ENCODE measurements at places on chromosomes 6 and 20. TPM values are rescaled to one million over a fixed set of nuclear protein-coding genes. Genes with fewer than 3 reads are reported as not detected.

DNA sequence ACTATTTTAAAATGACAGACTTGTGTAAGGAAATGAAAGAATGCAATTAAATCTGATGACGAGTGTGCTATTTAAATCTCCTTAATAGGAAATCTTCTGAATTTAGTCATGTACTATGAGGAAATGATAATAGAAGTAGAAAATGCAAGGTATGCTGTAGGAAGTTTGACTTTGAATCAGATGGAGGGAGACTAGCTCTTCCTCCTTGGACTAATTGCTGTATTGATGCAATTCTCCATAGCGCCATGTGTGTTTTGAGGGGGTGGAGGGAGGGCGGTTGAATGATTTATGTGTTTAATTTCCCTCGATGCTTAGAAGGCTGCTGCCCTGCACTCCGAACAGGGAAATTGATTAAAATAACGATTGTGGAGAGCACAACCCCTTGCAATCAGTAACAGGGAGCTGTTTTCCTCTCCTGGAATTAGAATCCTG, 214.4 kb upstream of the PRND start:
- DNase-seq: no peak

DNA sequence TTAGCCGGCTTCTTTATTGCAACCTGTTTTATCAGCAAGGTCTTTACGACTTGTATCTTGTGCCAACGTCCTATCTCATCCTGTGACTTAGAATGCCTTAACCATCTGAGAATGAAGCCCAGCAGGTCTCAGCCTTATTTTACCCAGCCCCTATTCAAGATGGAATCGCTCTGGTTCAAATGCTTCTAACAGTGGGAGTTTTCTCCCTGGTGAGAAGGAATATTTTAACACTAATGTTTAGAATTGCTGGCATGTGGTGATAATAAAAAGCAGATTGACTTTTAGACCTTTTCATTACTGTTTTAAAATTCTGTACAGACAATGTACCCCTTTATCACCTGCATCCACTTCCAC, 9.9 kb upstream of the KCNK15 start:
- no peak for DNase-seq

GRCh38 chr20:34562641-34563040, 4.1 kb downstream of the MAP1LC3A start:
- no peak for DNase-seq

DNA sequence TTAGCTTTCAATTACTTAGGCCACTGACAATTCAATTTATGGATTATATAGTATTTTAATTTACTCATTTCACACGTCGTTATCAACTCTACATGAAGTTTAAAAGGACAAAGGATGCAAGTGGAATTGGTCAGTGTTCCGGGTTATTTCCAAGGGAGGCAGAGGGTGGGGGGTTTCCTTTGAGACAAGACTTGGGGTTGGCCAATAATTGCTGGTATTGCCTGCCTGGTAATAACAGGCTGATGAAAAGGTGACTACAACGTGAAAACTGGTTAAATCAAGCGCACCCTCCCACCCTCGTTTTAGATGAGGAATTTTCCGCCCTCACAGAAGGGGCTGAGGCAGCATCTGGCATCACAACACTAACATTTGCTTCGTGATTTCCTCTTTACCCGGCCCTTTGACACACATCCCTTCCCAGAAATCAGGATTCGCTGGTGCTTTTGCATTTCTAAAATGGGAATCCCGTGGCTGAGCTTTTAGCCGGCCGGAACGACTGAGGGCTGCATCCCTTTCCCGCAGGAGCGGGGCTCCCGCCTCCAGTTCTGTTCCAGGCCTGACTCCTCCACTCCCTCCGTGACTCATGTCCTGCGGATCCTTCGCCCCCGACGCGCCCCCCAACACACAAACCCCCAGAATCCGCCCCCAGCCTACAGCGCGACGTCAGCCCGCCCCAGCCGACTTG, 999 bp upstream of the PIM1 start:
- no peak for DNase-seq

GRCh38 chr6:169921853-169922824, 170.7 kb downstream of the ERMARD start:
- DNase-seq: no peak

DNA sequence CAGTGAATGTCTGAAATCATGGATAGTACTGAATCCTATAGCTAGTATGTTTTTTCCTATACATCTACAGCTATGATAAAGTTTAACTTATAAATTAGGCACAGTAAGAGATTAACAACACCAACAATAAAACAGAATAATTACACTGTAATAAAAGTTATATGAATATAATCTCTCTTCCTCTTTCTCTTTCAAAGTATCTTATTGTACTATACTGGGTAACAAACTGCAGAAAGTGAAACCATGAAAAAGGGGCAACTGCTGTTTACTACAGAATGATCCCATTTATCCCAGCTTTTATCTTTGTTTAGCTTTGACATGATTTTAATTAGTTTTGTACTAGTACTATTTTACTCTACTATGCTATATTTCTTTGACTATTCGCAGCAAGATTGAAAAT, 25.8 kb downstream of the ESF1 start:
- DNase-seq: no peak

DNA sequence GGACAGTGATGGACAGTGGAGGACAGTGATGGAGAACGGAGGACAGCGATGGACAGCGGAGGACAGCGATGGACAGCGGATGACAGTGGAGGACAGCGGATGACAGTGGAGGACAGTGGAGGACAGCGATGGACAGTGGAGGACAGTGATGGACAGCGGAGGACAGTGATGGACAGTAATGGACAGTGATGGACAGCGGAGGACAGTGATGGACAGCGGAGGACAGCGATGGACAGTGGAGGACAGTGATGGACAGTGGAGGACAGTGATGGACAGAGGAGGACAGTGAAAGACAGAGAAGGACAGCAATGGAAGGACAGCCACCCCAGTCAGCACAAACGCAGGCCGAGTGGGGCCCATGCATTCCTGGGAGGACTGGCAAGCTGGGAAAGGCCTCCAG, 3.4 kb upstream of the NKAIN4 start:
- no peak for DNase-seq

DNA sequence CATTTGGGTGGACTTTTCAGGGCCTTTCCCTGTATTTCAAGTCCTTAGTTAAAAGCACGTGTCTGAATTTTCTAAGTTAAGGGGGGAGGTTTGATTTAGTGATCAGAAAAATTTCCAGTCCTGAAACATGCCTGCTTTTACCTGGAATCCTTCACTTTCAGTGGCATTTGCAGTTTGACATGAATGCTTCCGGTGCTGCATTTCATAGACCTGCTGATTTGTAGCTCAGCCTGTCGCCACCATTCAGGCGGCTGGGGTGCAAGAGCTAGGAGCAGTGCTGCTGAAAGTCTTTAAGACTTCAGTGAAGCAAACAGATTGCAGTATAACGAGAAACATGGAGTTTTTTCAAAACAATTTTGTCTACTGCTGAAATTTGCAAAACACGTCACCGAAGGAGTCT, 14.0 kb downstream of the RPS6KA2 start:
- DNase-seq: no peak

DNA sequence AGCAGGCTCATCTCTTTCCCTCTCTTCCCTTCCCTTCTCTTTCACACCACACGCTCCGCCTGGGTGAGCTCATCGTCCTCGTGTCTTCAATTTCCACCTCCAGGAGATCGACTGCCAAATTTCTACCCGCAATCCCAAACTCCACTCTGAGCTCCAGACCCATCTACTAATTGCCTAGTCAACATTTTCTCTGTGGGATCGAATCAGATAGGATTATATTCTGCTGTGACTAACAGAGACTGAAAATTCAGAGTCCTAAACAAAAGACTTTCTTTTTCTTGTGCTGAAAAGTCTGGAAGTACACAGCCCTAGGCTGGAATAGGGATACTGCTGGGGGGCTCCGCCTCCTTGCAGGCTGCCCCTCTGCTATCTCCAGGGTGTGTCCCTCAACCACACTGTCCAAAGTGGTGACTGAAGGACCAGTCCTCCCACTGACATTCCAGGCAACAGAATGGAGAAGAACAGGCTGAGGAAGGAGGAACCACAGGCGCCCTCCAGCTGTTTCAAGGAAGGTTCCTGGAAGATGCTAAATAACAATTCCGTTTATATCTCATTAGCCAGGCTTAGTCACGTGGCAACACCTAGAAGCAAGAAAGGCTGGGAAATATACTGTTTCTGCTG, 5.0 kb upstream of the HSPA12B start:
- DNase-seq: no peak

GRCh38 chr6:136624347-136624746, 74.1 kb upstream of the MAP7 start:
- no peak for DNase-seq

DNA sequence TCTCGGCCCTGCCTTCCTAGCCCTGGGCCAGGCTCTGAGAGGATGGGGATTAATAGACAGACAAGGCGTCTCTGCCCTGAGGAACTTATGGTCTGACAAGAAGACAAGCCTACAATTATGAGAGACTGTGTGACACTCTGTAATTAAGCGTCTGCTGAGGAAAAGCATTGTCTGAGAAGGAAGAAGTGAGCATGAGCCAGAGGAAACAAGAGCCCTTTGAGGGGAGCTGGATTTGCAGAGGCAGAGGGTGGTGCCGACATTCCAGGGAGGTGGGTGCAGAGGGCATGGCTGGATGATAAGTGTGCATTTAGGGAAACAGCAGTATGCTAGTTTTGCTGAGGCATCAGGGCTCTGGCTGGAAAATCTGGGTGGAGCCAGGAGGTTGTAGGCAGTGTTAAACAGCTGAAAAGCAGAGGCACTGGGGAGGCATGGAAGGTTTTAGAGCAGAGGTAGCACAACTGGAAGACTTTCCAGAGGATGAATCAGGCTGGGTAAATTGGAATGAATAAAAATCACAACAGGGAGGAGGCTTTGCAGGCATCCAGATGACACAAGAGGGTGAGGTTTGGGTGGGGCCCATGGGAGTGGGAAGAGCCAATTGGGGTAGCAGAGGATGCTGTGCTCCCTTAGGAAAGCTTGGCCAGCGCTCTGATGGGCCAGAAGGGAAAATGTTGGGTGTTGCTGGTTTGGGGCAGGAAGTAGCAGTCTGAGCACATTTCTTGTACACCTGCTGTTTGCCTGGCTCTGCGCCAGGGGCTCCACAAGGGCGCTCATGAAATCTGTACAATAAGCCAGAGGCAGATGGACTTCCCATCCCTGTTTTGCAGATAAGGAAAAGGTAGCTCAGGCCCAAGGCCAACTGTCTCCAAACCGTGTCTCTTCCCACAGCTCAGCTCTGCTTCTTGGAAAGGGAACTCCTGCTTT, 74.0 kb upstream of the MYL9 start:
- no peak for DNase-seq

DNA sequence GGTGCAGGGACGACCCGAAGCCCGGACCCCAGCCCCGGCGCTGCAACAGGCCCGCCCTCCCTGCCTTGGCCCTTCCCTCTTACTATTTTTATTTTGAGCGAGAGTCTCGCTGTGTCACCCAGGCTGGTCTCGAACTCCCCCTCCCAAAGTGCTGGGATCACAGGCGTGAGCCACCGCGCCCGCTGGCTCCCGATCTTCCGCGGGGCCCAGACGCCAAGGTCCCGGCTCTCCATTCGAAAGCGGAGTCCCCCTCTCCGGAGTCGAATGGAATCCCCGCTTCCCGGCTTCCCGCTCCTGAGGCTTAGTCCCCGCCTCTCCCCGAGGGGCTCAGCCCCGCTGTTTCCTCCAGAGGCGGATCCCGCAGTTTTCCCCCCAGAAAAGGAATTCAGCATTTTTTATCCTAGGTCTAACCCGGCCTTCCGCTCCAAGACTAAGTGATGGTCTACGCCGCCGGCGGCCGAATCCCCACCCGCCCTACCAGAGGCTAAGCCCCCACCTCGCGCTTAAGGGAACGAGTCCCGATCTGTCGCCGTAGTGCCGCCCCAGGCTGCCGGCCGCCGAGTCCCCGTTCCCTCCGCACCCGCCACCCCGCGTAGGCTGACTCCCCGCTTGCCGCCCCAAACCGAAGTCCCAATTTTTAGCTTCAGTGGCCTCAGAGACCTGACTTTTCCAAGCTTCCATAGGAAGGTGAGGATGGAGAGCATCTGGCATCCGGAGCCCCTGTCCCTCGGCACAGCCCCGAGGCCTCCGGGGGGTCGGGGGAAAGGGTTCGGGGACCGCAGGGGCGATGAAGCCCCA, 11.5 kb upstream of the TMC2 start:
- DNase-seq: no peak

GRCh38 chr6:117530467-117531242, 48.2 kb downstream of the DCBLD1 start:
- DNase-seq: no peak

GRCh38 chr6:107493158-107494057, 3.5 kb downstream of the SOBP start:
- DNase-seq: no peak

GRCh38 chr6:106736502-106736901, 107.1 kb downstream of the QRSL1 start:
- DNase-seq: no peak

DNA sequence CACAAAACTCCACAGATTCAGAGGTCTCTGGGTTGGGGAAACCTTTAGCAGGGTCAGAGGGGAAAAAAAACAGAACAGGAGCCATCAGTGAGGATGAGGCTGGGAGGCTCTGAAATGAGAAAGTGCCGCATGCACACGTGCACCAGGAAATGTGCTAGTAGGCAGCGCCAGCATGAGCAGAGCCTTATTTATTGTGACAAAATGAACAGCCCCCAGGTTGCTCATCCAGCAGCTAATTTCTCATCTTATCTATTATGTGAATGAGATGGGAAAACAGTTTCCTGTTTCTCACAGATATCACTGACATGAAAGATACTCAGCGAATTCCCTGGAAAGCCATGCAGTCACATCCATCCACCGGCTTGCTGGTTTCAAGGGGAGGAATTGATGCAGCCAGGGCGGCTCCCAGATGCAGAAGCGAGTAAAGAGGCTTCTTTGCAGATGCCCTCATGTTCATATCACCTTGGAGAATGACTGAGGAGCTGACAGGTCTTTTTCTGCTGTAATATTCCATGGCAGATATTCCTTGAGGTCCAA, 176.1 kb downstream of the MBOAT1 start:
- no peak for DNase-seq

DNA sequence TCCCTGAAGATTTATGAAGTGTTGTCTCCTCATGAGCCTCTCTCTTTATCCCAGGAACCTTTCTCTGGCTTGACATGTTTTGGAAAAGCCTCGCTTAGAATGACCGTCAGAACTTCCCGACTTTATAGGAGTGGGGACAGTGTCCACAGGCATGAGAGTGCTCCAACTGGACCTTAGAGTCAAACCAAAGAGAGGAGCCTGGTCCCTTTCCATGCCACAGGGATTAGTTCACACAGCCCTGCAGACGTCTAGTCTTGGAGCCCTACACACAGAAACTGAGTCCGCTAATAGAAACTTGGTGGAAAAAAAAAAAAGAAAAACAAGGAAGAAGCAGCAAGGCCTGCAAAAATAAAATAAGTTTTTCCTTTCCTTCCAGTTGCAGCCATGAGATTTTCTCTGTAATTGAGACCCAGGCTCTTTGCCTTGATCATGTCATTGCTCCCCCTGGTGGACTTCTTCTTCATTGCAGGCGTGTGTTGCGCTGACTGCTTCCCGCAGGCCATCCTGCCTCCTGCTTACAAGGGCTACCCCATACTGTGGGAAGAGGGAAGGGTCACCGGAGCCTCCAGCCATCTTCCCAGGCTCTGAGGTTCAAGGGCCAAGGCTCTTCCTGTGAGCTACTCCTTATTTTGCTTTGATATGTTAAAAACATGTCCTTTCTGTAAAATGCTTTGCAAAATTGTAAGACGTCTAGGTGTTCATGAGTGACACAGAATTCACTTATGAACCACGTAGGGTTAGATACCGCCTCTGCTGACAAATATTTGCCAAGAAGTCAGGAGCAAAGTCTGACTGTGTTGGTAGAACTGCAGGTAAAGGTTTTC, 201.0 kb downstream of the UST start:
- DNase-seq: peak; percentile 74

The STMND1 gene
- not detected for polyA plus RNA-seq

The LHFPL5 gene
- not detected for polyA plus RNA-seq

The DPM1 gene
- 56.3 TPM for polyA plus RNA-seq

The PNPLA1 gene
- 0.13 TPM for polyA plus RNA-seq

The KCNK16 gene
- not detected for polyA plus RNA-seq

The HLA-DPA1 gene
- polyA plus RNA-seq: 51.6 TPM

The GINS1 gene
- polyA plus RNA-seq: 0.80 TPM
